SK-MEL-5 (cell line): ENCODE measurements at places on chromosomes 3 and 15. TPM values are rescaled to one million over a fixed set of nuclear protein-coding genes. Genes with fewer than 3 reads are reported as not detected.

DNA sequence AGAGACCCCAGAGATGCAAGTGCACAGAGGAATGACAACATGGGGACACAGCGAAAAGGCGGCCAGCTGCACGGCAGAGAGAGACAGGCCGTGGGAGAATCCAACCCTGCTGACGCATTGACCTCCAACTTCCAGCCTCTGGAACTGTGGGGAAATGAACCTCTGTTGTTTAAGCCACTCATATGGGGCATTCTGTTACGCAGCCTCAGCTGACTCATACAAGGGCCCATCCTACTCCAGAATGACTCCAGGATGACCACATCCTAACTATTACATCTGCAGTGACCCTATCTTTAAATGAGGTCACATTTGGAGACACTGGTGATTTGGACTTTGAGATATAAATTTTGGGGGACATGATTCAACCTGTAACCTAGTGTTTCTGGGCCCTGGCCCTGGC, 44.0 kb downstream of the KLF15 start:
- DNase-seq: no peak

Gene RAD51
- total RNA-seq: 5.1 and 7.0 TPM in 2 replicates

Gene BSN
- total RNA-seq: 0.11 and 0.40 TPM in 2 replicates

DNA sequence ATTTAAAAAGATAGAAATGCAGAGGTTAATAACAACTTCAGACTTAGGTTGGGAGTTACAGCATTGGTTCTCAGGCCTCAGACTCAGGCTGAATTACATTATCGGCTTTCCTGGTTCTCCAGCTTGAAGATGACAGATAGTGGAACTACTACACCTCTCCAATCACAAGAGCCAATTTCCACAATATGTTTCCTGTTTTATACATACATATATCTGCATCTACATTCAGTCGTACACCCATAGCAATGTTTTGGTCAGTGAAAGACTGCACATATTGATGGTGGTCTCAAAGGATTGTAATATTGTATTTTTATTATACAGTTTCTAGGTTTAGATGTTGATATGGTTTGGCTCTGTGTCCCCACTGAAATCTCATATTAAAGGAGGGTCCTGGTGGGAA, 35.4 kb downstream of the AADACL2 start:
- DNase-seq: no peak

Gene SGO1
- total RNA-seq: 12.6 and 13.6 TPM in 2 replicates

Gene ATP10A
- total RNA-seq: 7.1 TPM in 2 replicates

- no peak for DNase-seq
Observed at GRCh38 chr15:68503213-68503612, 71.2 kb upstream of the ITGA11 start.

- DNase-seq: no peak
Observed at GRCh38 chr3:124569761-124570160, 160.5 kb upstream of the UMPS start.

Gene PSTPIP1
- not detected in 2 replicates for total RNA-seq

DNA sequence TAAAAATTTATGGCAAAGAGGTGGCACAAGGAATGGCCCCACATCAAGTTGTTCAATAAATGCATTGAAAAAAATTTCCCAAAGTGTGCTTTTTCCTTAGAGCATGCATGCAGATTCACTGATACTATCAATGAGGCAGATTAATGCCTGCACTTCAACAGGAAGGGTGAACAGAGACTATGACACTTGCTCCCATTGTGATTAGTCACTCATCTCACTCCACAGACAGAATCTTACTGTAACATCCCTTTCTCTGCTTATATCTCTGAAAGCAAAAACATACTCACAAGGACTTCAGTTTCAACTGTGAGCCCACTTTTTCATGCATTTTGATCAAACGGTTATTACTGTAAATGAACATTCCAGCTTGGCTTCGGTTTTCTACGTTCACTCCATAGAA, 60.9 kb downstream of the MORC1 start:
- DNase-seq: no peak

Gene TIGIT
- total RNA-seq: not detected in 2 replicates

Gene GOLGA8J
- 0.16 TPM in 1 of 2 replicates, not detected in the other for total RNA-seq

DNA sequence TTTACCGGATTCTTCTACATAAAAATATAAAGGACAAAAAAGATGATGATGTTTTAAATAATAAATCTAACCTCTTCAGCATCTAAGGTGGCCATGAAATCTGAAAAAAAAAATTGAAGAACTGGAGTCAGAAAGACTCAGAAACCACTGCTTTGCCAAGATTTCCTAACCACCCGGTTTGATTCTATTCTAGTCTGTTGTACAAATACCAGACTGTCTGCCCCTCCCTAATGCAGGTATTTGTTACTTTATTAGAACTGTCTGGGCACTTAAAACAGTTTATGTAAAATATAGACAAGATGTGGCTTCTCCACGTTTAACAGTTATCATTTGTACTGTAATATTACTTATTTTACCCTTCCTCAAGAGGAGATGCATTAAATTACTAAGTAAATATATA, 48.8 kb downstream of the UACA start:
- DNase-seq: no peak

Gene FGF12
- total RNA-seq: 21.8 and 32.5 TPM in 2 replicates

DNA sequence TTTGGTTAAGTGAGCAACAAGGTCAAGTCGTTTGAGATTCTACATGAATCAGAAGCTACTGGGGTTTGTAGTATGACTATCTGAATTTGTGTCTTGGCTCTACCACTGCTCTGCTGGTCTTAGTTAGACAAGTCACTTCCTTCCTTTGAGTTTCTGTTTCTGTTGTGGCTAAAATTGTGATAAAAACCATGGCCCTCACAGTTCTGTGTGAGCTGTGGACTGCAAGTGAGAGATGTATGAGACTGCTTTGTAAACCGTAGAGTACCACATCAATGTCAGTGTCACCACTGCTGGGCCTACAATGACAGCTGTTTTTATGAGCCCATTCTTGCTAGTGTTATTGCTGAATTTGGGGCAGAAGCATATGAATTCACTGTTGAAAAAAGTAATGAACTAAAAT, 32.7 kb downstream of the RARB start:
- DNase-seq: no peak

DNA sequence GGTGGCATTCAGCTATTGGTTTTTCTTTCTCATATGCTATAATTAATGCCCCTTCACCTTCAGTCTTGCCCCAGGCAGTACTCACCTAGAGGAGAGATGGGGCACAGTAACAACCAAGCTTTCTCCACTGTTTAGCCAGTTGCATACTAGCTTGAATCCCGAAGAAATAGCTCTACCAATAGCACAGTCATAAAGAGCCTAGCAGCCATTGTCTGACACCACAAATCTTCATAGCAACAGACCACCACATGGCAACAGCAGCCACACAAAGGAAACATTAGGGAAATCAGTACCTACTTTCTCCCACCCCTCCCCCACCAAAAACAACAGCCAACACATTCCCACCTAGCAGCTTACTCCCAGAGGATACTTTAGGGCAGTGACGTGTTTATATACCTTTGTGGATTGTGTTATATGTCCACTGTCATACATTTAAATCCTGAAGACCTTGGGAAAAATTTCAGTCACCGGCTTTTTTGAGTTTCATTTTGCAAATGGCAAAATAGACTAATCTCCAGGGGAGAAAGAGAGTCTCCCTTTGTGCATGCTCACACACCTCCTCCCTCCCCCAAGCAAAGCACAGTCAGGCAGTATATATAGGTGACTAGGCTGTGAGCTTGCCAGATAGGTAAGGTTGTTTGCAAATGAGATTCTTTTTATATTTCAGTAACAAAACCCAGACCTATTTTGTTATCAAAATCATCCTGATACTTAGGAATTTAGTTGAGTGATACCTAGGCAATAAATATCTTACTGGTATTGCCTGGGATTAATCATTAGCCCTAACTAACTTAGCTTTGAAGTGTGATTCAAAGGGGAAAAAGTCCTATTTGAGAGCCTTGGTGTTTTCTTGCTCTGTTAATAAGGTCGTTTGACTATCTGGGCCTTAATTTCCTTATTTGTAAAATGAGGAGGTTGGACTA, 140.6 kb downstream of the RBPMS2 start:
- peak; percentile 17 for DNase-seq

- no peak for DNase-seq
Observed at GRCh38 chr3:190537146-190537545, 23.3 kb downstream of the IL1RAP start.

- peak; percentile 96 for DNase-seq
Observed at GRCh38 chr3:58305882-58306711, at the start of the genes HTD2 and RPP14. Gene HTD2 (plus strand): TSS chr3:58306520. CDS start chr3:58317614, 11,094 bp downstream. Gene RPP14 (plus strand): TSS chr3:58306245. CDS start chr3:58310330, 4,085 bp downstream.

Gene TNFSF10
- 0.16 TPM in 1 of 2 replicates, not detected in the other for total RNA-seq

GRCh38 chr15:91469632-91470567, 369.8 kb downstream of the SV2B start:
- no peak for DNase-seq

- DNase-seq: no peak
Observed at GRCh38 chr15:60124460-60125070, 120.5 kb downstream of the FOXB1 start.

Gene FOXB1
- total RNA-seq: not detected in 2 replicates

DNA sequence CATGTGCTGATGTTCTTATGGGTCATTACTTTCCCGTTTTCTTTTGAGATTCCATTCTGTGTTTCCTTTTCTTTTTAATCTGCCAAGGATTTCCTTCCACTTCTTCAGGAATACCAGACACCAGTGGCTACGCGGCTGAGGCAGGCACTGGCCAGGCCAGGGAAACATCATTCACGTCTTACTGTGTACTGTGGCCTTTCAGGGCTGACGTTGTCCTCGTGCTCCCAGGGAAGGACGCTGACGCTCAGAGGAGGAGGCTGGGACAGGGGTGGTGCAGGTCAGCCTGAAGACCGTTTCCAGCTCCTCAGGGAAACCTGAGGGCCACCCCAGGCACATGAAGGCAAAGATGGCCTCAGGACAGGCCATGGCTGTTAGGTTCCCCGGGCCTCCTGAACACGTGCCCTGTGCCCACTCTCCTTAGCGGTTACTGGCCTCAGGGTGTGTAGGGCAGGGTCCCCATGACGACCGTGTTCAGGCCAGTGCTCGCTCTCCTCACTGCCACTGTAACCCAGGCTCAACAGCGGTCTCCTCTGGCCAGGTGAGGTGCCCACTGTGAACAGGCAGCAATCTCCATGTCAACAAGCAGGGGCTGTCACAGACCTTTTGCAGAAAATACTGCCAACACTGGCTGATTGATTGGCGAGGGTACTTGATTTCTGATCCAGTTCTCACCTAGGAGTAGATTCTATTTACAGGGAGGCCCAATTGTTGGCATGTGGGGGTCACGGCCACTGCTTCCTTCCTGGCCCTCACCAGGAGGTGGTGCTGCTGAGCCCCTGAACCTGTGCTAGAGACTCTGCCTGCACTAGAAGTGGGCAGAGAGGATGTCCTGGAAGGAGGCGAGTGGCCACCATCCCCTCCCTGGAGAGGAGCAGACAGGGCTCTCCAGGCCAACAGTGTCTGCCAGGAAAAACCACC, 169.5 kb downstream of the ATP10A start:
- DNase-seq: peak; percentile 64

GRCh38 chr15:33293713-33294334, 16.9 kb upstream of the RYR3 start:
- no peak for DNase-seq

Gene SAXO2
- 0.43 TPM in 1 of 2 replicates, not detected in the other for total RNA-seq

GRCh38 chr3:195770081-195770840, 41.5 kb downstream of the MUC4 start:
- no peak for DNase-seq

GRCh38 chr15:31609906-31610305, 283.3 kb downstream of the KLF13 start:
- no peak for DNase-seq

Gene CACNA1D
- 3.2 and 5.3 TPM in 2 replicates for total RNA-seq

Gene C3orf49
- not detected in 2 replicates for total RNA-seq

Gene RTP1
- not detected in 2 replicates for total RNA-seq

GRCh38 chr15:40743485-40743901, 11.6 kb downstream of the RMDN3 start:
- no peak for DNase-seq

DNA sequence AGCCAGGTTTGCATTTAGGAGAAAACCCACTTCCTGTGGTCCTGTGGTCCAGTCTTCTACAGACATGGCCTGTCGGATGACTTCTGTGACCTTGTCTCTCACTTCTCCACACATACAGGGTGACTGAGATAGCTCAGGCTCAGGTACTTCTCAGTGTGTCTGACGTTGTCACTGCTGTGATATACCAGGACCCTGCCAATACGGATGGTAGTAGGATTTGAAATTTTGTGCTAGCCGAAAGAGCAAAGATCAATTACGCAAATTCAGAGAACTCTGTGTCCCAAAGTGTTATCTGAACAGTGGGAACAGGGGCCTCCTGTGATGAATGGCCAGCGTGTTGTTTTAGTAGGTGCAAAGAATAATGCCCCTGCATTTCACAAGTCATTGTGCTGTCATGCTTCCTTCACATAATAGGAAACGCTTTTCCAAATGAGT, 128.9 kb downstream of the MCTP2 start:
- DNase-seq: no peak

DNA sequence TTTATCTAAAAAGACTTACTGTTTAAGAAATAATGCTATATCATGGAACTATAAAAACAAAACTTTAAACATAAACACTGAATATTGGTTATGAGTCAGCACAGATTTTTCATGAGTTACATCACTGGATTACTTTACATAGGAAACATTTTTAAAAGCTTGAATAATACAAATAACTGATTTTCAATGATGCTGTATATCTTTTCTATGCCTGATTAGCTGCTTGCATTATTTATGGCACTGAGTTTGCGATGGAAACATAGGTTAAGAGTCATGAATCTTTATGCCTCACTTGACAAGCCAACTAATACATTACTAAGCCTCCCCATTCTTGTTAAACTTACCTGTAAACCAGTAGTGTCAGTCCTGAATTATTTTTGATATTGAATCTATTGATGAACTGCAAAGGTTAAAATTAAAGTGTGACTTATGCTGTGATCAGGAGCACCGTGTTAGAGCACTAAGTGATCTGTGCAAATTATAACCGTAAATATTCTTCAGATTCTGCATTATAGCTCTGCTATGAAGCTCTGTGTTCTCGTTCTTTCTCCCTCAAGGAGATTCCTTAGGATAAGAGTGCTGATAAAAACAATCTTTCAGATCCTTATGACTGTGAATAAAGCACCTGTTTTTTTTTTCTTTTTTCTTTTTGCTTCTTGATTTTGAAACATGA, 437.3 kb upstream of the BCHE start:
- DNase-seq: no peak

Gene MFGE8
- 40.3 and 41.4 TPM in 2 replicates for total RNA-seq
